Stimulated activated CD8-positive, alpha-beta memory T cell treated with anti-CD3 and anti-CD28 coated beads, Interleukin-12 subunit alpha, Interleukin-12 subunit beta, amount 100 ng/mL, for 1 hour (primary cell): ENCODE measurements at places on chromosomes 16 and 17.

DNA sequence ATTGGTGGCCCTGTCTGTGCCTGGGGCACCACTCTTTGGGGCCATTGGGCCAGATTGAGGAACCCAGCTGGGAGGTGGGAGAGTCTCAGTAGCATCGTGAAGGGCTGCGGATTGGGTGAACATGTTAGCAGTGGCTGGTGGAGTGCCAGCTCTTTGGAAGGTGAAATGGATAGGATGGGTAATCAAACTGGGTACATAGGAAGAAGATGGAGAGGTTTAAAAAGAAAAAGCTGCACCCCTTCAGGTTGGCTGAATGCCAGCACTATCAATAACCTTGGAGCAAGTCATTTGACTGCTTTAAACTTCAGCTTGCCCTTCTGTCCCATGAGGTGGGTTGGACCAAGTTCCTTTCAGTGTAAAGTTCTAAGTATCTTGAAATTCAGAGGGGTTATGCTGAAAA, 95.0 kb downstream of the RPTOR start:
- DNase-seq, result no peak

DNA sequence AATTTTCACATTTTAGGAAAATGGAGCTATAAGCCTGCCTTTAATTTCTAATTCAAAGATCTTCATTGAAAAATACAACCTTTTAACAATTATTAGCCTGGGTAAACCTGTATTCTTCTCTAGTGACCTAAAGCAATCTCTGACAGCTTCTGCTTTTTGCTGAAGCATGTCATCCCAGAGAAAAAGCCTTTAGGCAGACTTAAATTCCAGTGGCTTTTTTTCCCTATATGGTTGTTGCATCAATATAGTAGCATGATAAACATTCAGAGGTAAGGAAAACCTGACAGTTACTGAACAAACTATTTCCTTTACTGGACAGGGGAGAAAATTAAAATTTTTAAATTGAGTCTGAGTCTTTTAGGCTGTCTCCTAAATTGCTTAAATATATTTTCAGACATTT, 7.8 kb upstream of the EVI2A start:
- DNase-seq, result no peak

DNA sequence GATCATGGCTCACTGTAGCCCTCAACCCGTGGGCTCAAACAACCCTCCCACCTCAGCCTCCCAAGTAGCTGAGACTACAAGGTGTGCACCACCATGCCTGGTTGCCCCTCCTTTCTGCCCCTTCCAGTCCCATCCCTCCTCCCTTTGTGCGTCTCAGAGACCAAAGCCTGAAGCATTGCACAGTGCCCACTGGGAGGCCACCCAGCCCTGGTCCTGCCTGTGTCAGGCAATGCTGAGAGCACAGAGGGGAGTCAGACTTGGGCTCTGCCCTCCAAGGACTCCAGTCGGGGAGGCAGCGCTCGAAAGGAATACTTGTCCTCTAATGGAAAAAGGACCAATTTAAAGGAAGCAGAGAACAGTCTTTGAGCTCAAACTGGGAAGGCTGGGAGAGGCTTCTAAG, 20.4 kb downstream of the RAI1 start:
- no peak for DNase-seq

GRCh38 chr16:68739964-68740627, 3.0 kb downstream of the CDH1 start:
- no peak for DNase-seq

GRCh38 chr16:89122322-89122851, 28.7 kb downstream of the ACSF3 start:
- peak; percentile 31 for DNase-seq

- DNase-seq, result no peak
Measured at GRCh38 chr16:13793841-13794409, 126.0 kb upstream of the ERCC4 start.

- no peak for DNase-seq
Measured at GRCh38 chr16:7257016-7257415, 75.6 kb upstream of the RBFOX1 start.

DNA sequence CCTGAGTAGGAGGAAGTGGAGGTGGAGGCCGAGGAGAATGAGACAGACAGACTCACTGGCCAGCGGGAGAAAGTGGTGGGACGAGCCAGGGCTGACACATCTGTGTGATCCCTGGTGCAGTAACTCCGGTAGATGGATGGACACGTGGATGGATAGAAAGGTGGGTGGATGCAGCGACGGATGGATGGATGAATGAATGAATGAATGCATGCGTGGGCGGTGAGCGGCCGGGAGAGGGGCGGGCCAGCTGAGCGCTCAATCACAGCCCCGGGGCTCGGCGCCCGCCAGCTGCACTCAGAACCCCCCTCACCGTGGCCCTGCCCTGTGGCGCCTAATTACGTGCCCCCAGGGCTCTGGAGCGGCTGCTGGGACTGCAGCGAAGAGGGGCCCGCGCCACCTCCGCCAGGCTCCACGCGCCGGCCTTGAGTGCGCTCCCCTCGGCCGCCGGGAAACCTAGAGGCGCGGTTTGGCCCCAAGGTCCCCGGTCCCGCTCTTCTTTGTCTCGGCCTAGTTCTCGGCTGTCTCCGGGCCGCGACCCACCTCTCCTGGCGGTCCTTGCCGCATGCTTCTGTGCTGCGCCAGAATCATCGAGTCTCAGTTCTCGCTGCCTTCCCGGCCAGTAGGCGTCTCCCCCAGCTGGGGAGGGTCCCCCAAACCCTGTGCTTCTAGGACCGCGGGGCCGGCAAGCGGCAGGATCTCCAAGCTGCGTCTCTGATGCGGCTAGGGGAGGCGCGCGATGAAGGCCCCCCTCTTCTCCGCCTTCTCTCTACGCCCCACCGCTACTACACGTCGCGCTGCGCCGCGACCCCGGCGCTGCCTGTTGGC, 41.0 kb downstream of the RAI1 start:
- DNase-seq, result no peak
